ENCODE measurements at places on chromosomes 4 and X. TPM values are rescaled to one million over a fixed set of nuclear protein-coding genes. Genes with fewer than 3 reads are reported as not detected.

MAGEA8 gene
- total RNA-seq = not detected

BEX3 gene
- 50.4 TPM for total RNA-seq

DNA sequence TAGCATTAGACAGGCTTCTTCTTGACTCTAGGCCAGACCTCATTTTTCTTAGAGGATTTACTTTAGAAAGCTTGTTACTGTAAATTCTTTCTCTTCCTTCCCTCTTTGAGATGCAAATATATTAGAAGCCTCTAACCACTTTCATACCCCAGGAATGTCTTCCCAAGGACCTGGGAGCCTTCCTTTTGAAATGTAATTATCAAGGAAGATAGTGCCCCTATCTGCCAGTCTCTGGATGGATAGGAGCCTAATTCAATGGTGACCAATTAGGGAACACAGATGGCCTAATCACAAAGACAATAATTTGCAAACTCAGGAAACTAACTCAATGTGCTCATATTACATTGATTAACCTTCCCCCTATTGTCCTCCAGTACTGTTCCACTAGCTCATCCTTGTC, 145.6 kb upstream of the DCAF8L1 start:
- DNase-seq = no peak

SPARCL1 gene
- 69.5 TPM for total RNA-seq

GRCh38 chr4:30870513-30870912, 150.3 kb downstream of the PCDH7 start:
- DNase-seq = no peak

DNA sequence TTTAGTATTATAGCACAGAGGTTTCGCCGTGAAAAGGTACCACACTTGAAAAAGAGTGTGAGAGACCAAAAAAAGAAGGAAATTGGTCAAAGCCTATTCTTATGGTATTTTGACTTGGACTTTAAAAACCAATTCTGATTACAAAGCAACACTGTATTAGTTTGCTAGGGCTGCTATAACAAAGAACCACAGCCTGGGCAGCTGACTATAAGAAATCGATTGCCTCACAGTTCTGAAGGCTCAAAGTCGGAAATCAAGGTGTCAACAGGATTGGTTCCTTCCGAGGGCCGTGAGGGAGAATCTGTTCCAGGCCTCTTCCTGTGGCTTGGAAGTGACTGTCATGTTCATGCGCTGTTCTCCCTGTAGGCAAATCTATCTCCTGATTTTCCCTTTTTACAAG, 17.9 kb downstream of the DAPP1 start:
- no peak for DNase-seq

VSIG4 gene
- 6.3 TPM for total RNA-seq

PGAM4 gene
- total RNA-seq = not detected

GRCh38 chrX:120477453-120477852, 8.4 kb upstream of the LAMP2 start:
- no peak for DNase-seq
